ENCODE measurements at places on chromosomes 12 and 14. TPM values are rescaled to one million over a fixed set of nuclear protein-coding genes. Genes with fewer than 3 reads are reported as not detected.

Gene A2M
- 271 TPM for total RNA-seq

Gene MGAT4C
- total RNA-seq = 0.34 TPM

Gene SELPLG
- total RNA-seq = 15.7 TPM

Gene KRT78
- total RNA-seq = 0.33 TPM

Gene SLC38A4
- total RNA-seq = not detected

Gene PKP2
- 1.3 TPM for total RNA-seq

Gene FAM186B
- total RNA-seq = under 0.01 TPM

Gene ARG2
- total RNA-seq = 5.8 TPM

Gene KRT82
- total RNA-seq = not detected

Gene GLS2
- 0.99 TPM for total RNA-seq

Gene BORCS5
- total RNA-seq = 16.5 TPM

Gene TAS2R14
- 1.7 TPM for total RNA-seq

Gene MDM1
- total RNA-seq = 33.2 TPM

Gene CLEC2D
- 7.5 TPM for total RNA-seq

Gene IGF1
- 15.4 TPM for total RNA-seq

Gene PLD4
- total RNA-seq = 0.50 TPM

Gene COX8C
- not detected for total RNA-seq

Gene PLA2G1B
- not detected for total RNA-seq
